Activated T-cell treated with anti-CD3 and anti-CD28 coated beads, Interleukin-2, amount 50 U/mL, for 48 hours (primary cell): ENCODE measurements at places on chromosomes 1 and 21.

DNA sequence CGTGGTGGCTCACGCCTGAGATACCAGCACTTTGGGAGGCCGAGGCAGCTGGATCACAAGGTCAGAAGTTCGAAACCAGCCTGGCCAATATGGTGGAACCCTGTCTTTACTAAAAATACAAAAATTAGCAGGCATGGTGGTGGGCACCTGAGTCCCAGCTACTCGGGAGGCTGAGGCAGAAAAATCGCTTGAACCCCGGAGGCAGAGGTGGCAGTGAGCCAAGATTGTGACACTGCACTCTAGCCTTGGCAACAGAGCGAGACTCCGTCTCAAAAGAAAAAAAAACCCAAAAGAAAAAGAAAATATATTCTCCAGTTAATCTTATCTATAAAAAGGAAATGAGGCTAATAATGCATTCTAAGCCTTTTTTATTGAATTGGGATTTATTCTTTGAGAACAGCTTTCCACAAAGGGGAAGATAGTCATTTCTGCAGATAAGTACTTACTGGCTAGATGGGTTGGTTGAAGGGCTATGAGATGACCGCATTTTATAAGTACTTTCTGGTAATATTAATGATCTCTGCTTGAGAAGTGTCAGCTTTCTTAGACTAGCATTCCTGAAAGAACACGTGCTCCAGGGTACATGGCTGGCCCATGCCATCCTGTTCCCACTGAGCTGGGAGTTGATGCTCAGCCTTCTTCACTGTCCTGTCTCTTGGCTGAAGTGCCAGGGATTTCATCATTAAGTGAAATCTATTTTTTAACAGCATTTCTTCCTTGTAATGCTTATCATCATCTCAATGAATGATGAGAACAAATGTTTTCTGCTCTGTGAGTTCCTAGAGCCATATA, 57.9 kb downstream of the SASS6 start:
- DNase-seq = no peak

- DNase-seq = no peak
Observed at GRCh38 chr1:62437273-62437940, 558 bp downstream of the USP1 start.

GRCh38 chr1:39490596-39491145, 765 bp upstream of the BMP8A start:
- DNase-seq = peak; percentile 41

GRCh38 chr1:202643397-202644218, 66.6 kb downstream of the SYT2 start:
- DNase-seq = peak; percentile 33

GRCh38 chr1:173393659-173394000, 83.5 kb upstream of the PRDX6 start:
- DNase-seq = no peak

- peak; percentile 25 for DNase-seq
Observed at GRCh38 chr1:83692524-83693381, 306.2 kb downstream of the TTLL7 start.

GRCh38 chr1:13873032-13873431, 173.0 kb downstream of the PRDM2 start:
- no peak for DNase-seq

GRCh38 chr1:108972951-108973350, 9.7 kb upstream of the CLCC1 start:
- no peak for DNase-seq

GRCh38 chr1:21021311-21021710, 155.4 kb downstream of the EIF4G3 start:
- no peak for DNase-seq

DNA sequence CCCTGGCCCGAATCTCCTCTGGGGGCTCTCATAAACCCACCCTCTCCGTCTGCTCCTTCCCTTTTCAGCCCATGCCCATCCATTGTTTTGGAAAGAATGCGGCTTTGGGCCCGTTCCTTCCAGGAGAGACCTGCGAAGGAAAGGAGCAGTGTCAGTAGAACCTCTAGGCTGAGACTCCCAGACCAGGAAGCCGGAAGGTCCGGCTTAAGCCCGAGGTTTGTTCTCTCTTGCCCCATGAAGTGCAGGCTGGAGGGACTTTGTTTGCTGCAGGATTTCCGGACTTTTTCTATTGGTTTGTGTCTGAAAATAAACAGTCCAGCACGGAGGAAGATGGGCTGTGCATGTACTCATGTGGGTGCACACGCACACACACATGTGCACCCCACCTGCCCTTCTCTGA, 49.8 kb downstream of the ELK4 start:
- DNase-seq = no peak
